ENCODE measurements at places on chromosomes 7 and 10.

DNA sequence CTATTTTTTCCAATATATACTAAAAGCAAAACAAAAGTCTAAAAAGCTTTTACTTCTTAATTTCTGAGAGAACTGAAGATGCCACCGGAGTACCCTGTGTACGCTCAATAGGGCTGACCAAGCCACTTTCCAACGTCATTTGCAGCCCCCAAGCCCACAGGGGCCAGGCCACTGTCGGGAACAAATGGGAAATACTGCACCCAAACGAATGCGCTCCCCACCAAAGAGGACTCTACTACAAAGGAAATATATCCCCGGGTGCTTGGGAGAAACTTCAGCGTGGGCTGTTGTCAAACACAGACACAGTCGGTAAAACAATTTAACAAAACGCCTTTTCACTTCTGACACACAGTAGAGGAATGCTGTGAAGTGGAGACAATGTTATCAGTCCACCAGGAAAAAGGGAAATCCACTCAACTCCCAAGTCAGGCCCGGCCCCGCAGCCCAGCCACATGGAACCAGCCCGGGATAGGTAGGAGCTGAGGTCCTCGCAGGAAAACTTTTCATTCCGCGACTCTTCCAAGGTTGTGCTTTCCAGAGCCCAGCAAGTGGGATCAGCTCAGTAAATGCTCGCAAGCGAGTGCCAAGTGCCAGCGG is 1.4 kb downstream of the PARD3 start:
- no peak for DNase-seq

- peak; percentile 41 for DNase-seq
Observed at GRCh38 chr7:135414850-135415439, 95.0 kb downstream of the CNOT4 start.

DNA sequence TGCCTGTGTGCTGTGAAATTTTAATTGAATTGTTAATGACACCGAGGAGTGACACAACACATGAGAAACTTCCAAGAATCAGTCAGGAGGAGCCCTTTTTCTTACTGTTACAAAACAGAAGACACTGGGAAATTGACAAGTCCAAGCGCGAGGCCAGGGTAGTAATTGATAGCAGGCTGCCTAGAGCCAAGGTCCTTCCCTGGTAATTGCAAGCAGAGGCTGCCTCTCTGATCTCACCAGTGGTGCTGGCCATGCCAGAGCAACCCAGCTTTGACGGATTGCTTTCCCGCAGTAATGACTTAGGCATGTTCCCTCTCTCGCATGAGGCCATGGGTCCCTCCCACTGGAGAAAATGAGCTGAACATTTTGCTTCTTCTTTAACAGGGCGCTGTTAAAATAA is 111.5 kb downstream of the LRMDA start:
- DNase-seq = no peak

DNA sequence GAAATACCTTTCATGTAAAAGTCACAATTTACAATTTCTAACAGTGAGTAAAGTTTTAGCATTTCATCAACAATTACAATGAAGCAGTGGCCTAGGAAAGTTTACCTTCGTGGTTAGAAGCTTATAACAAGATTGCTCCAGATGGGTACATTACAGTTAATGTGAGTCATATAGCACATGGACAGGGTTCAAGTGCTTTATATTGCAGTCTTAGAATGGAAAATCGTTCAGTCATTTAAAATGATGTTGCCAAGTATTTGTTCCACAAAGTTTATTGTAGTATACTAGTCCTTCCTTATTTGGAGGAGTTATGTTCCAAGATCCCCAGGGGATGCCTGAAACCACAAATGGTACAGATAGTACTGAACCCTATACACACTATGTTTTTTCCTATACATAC is 174.6 kb upstream of the TARP start:
- DNase-seq = no peak

- no peak for DNase-seq
Observed at GRCh38 chr7:47432671-47433563, 149.0 kb downstream of the TNS3 start.

DNA sequence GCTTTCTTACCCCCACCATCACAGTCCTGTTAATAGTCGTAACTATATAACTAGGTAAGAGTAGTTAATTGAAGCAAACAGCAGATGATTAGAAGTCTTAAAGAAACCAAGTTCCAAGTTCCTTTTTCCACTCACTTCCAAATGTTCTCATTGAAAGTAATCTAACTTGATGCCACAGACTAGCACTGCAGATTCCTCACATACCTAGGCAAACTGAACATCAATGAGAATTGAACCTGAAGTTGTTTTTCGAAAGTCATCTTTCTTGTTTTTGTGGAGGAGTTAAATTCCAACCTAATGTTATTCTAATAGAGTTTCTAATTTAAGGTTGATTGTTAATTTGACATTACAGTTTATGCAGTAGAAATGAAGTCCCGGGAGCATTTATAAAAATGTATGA is 5.5 kb downstream of the PRKG1 start:
- no peak for DNase-seq

GRCh38 chr7:65002972-65003585 is 3.4 kb downstream of the ERV3-1 start:
- DNase-seq = no peak

GRCh38 chr10:104614245-104614831 is 26.8 kb upstream of the SORCS3 start:
- peak; percentile 53 for DNase-seq

DNA sequence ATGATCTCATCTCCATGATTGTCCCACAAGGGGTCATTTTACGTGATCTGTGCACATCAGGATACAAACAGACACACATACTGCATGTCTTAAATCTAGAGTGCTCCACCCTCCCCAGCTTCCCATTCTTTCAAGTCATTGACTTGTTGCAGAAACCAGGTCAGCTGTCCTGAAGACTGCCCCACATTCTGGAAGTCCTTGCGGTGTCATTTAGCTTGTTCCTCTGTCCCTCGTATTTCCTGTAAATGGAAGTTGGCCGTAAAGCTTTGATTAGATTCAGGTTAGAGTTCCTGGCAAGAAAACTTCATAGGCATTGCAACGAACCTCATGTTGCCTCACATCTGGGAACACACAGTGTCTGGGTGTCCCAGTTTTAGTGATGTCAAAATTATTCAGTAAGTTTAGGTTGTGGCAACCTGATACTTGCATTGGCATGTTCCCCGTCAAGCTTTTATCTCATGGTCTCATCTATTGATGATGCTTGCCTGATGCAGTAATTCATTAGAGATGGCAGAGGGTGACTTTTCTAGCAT is 417.4 kb upstream of the GALNT17 start:
- DNase-seq = no peak

DNA sequence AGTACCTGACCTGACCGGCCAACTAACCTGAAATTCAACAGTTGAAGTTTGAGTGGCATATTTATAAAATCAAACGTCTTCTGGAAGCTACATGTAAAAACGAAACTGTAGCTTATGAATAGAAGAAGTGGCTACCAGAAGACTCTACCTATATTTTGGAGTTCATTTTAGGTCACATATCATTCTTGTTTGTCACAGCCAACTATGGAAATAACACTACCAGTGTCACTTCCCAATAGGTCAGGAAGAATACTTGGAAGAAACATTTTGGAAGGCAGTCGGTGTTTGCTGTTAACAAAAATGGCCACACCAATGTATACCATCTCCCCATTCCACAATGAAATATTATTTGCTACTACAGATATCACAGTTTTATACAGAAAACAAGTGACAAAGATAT is 12.6 kb downstream of the TWIST1 start:
- no peak for DNase-seq

- DNase-seq = no peak
Observed at GRCh38 chr10:60267802-60268201, 121.9 kb downstream of the ANK3 start.

DNA sequence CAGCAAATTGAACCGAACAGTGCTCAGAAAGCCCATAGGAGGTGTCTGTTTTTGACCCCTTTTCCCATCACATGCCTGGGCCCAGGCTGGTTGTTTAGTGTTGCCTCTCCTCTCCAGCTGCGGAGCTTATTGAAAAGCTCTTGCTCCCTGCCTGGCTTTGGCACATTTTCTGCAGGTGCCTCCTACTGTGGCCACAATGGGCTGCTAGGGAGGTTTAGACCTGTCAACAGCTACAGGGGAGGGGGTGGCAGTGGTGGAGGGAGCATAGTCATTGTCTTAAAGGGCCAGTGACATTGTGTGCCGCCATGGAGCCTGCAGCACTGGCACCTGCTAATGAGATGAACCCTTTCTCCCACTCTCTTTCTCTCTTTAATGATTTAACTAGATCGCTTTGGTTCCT is 13.2 kb upstream of the ENO4 start:
- no peak for DNase-seq

DNA sequence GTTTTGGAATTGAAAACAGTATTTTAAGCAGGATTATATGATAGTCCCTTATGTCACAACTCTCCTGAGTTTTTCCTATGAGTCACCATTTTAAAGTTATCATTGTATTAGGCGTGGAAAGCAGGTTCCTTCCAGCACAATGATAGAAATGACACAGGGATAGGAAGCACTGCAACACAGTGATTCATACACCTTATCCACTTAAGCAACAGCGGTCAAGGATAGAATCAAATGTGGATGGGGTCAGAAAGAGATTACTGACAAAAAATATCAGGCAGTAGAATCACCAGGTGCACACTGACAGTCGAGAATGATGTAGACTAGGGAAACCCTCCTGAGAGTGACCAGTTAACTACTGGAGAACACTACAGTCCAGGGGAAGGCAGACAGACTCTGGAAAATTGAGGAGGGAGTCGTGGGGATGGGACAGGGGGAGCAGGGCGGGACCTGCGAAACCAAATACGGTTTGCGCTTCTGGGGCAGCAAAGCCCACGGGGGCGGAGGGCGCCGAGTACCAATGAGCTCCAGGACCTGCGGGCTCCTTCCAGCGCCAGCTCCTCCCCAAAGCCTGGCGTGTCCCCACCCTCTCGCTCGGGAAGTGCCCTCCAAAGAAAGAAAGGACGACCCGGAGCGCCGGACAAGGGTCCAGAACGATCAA is 479 bp downstream of the PNPLA8 start:
- DNase-seq = peak; percentile 90

GRCh38 chr10:125062914-125063230 is 97.5 kb downstream of the CTBP2 start:
- no peak for DNase-seq

- DNase-seq = no peak
Observed at GRCh38 chr7:121288894-121289293, 39.9 kb upstream of the WNT16 start.

DNA sequence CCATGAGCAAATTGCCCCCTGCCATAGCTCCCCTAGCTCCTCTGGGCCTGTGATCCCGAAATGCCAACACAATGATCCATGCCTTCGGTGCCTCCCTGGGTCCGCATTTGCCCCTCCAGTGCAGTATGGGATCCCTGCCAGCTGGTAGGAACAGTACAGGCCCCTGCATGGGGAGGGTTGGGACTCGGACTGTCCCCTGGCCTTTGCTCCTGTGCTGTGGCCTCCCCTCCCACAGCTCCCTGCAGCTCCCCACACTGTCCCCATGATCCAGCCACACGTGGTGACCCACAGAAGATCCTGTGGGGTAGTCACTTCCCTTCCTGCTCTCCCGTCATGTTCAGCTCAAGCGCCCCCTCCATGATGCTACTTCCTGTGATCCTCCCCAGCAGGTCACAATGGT is 140.3 kb downstream of the MAPK8 start:
- DNase-seq = peak; percentile 37

DNA sequence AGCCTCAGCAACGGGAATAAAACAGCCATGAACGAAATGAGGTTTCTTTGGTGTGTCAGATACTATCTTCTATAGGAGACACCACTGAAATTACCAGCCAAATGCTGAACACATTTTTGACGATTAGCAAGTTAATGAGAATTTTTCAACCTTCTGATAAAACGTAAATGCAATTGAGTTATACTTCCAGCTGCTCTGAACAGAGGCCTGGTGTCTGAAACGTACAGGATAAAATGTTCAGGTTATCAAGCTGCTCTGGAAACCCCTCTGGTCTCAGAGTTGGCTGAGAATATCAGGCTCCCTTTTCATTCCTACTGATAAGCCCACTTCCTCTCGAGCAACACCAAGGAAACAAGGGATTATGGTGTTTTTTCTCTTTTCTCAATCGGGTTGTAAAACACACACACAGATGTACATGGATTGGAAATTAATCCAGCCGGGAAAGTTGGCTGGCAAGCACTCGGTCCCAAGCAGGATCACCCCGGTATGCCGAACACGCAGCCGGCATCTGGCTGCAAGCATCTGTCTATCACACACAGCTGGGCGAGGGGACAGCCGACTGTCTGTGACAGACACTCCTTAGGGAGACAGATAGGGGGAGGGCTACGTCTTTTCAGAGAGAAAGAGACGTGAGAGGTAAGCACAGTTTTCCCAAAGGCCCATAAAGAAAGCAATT is 171.8 kb downstream of the PRKAG2 start:
- DNase-seq = no peak

- DNase-seq = no peak
Observed at GRCh38 chr7:140435252-140435895, 31.5 kb downstream of the RAB19 start.

- no peak for DNase-seq
Observed at GRCh38 chr10:127875916-127876315, 16.8 kb downstream of the CLRN3 start.

GRCh38 chr10:124728071-124728829 is 15.9 kb downstream of the FAM53B start:
- DNase-seq = no peak

GRCh38 chr7:24475166-24475961 is 97.9 kb upstream of the PALS2 start:
- no peak for DNase-seq

GRCh38 chr10:49050906-49051305 is 64.4 kb downstream of the VSTM4 start:
- DNase-seq = no peak

- DNase-seq = no peak
Observed at GRCh38 chr7:140604760-140605159, 35.9 kb downstream of the DENND2A start.

GRCh38 chr7:100423315-100423714 is 5.2 kb downstream of the ZCWPW1 start:
- DNase-seq = no peak

- no peak for DNase-seq
Observed at GRCh38 chr7:24521917-24522623, 51.2 kb upstream of the PALS2 start.

DNA sequence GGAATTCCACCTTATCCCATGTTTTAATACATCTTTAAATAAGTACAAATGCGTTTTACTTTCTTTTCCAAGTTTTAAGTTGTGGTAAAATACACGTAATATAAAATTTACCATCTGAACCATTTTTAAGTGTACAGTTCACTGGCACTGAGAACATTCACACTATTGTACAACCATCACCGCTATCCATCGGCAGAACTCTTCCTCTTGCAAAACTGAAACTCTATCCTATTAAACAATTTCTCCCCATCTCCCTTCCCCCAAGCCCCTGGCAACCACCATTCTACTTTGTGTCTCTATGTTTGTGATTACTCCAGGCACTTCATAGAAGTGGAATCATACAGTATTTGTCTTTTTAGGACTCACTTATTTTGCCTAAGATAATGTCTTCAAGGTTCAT is 33.8 kb downstream of the HIP1 start:
- no peak for DNase-seq

DNA sequence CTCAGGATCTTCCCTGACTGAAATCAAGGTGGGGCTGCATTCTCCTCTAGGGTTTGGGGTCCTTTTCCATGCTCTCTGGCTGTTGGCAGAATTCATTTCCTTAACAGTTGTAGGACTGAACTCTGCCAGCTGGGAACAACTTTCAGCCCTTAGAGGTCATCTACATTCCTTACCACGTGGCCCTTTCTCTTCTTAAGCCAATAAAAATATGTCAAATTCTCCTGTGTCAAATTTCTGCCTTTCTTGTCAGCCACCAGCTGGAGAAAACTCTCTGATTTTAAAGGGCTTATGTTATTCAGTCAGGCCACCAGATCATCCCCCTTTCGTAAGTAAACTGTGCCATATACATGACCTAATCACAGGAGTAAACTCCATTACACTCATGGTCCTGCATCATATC is 95.3 kb upstream of the IL6 start:
- no peak for DNase-seq

All from D341Med (cell line).